Activated CD4-positive, alpha-beta T cell treated with anti-CD3 and anti-CD28 coated beads for 36 hours (primary cell): ENCODE measurements at places on chromosomes 11 and 22. TPM values are rescaled to one million over a fixed set of nuclear protein-coding genes. Genes with fewer than 3 reads are reported as not detected.

The MAPK8IP1 gene
- 0.37 TPM for total RNA-seq

The UPK3A gene
- total RNA-seq: not detected

The ELMOD1 gene
- total RNA-seq: not detected

The CD6 gene
- total RNA-seq: 286 TPM

The C11orf16 gene
- total RNA-seq: not detected

The TMPRSS5 gene
- total RNA-seq: 0.32 TPM

The CCND1 gene
- total RNA-seq: 0.77 TPM

The NAT10 gene
- total RNA-seq: 142 TPM

The NPAS4 gene
- total RNA-seq: 0.07 TPM

- no peak for DNase-seq
These were observed 1.5 kb upstream of the UBASH3B start for GRCh38 chr11:122653916-122654585.

DNA sequence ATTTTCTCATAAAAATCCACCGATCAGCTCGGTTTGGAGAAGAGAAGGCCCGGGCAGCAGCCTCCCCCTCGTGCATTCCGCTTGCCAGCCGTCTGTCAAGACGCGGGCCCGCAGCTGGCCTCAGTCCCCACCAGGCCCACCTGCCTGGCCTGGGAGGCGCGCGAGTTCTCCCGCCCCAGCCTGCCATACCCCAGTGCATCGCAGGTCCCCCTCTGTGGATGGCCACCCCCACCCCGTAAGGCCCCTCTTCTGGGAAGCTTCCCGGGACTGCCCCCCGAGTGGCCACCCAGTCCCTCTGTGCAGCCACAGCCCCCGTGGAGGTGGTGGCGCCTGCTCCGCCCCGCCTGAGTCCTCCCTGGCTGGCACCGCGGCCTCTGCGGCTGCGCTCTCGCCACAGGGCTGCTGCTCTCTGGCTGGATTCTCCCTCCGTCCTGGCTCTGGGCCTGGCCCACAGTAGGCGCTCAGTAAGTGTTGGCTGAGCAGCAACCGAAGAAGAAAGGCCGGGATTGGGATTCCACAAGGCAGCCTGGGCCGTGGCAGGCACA, 74.0 kb upstream of the TCF20 start:
- no peak for DNase-seq

DNA sequence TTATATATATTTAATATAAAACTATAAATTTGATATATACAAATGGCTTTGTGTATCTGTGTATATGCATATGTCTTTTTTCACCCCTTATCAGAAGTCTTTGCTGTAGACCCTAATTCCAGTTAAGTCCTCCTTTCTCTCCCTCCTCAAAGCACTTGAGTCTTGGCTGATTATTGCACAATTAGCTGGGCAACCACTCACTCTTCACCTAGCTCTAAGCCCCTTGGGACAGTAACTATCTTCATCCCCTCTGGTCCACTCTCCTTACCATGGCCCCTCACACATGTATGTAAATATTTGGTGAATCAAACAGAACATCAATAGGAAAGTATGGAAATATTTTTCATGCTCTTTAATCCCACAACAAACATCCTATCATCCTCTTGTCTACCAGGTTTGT, 909 bp upstream of the OR5B21 start:
- DNase-seq: no peak

GRCh38 chr22:19868773-19869471, 14.2 kb upstream of the GNB1L start:
- no peak for DNase-seq

DNA sequence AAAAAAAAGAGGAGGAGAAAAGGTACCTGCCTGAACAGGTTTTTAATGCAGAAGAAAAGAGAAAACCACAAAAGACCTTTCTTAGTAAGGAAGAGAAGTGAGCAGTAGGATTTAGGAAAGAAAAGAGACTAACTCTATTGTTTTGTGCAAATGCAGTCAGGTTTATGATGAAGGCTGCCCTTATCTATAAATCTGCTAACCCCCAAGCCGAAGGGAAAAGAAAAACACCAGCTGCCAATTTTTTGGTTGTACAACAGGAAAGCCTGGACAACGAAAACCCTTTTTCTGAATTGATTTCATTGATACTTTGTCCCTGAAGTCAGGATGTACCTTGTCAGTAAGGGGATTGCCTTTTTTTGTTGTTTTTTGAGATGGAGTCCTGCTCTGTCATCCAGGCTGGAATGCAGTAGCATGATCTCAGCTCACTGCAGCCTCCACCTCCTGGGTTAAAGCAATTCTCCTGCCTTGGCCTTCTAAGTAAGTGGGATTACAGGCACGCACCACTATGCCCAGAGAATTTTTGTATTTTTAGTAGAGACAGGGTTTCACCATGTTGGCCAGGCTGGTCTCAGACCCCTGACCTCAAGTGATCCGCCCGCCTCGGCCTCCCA, 21.2 kb downstream of the POLD4 start:
- no peak for DNase-seq

- no peak for DNase-seq
These were observed 26.4 kb upstream of the KIRREL3 start for GRCh38 chr11:127027000-127027399.

- DNase-seq: no peak
These were observed 13.7 kb downstream of the ARAP1 start for GRCh38 chr11:72738199-72739141.

- DNase-seq: peak; percentile 1
These were observed 80.1 kb downstream of the CDKN1C start for GRCh38 chr11:2805388-2806056.

DNA sequence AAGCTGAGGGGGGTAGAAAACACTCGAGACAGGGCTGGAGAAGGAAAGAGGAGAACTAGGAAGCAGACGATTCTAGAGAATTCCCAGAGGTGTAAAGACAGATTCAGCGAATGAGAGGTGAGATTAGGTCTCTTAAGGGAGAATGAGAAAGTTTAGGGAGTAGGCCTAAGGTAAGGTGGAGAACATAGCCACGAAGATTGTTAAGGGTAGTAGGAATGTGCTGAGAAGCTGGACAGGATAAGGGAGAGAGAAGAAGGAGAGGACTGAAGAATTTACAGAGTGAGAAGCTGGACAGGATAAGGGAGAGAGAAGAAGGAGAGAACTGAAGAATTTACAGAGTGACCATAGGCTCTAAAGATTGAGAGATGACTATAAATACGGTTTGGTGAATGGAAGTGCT, 908 bp downstream of the PPME1 start:
- no peak for DNase-seq

DNA sequence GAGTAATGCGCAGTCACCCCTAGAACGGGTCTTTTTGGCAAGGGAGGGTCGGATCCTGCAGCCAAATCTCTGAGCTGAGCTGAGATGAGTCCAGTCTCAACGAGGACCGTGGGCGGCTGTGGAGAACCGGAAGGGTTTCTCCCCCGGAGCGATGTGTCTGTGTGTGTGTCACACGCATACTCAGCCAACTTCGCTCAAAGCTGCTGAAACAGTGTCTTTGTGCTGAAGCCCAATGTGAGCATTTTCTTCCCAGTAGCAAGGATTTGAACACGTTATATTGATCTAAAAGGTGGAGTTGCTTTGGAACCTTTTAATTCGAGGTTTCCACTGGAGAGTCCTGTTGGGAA, 1.4 kb upstream of the CELSR1 start:
- peak; percentile 58 for DNase-seq

DNA sequence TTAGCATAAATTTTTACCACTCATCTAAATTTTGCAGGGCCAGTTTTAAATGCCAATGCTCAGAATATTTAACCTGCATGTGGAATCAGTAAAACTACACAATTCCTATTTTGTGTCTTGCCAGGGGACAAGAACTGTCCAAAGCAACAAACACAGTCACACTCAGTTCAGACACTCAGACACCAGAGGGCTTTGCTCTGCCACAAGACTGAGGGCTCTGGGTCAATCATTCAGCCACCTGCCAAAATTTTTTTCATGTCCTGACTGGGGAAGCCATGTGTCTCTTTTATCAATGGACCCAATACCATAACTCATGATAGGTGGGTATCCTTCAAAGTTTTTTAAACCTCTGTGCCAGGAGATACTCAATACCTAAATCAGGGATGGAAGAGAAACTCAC, 304.0 kb upstream of the ANO3 start:
- no peak for DNase-seq

DNA sequence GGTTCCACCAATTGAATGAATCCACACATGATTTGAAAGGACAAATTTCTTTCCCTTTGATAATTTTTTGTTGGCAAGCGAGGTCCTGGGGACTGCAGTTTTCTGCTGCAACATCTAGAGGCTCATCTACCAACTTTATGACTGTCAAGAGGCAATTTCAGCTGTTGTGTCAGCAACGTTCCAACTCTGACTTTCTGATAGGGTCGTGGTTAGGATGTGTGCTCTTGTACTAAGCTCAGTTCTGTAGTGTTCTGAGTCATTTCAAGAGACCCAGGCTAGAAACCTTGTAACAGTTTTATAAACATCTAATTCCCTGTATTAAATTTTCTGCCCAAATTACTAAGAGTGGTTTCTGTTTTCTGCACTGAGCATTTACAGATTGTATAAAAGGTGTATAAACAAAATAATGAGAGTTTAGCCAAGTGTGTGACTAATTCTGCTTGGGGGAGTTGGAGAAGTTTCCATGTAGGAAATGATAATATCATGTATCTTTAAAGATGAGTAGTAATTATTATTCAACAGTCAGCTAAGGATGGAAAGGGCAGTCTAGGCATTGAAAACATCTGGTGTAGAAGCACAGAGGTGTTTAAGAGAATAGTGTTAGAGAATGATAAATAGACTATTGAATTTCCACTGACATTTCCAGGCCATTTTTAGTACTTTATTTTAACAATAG, 72.2 kb downstream of the RBMXL2 start:
- DNase-seq: peak; percentile 23

DNA sequence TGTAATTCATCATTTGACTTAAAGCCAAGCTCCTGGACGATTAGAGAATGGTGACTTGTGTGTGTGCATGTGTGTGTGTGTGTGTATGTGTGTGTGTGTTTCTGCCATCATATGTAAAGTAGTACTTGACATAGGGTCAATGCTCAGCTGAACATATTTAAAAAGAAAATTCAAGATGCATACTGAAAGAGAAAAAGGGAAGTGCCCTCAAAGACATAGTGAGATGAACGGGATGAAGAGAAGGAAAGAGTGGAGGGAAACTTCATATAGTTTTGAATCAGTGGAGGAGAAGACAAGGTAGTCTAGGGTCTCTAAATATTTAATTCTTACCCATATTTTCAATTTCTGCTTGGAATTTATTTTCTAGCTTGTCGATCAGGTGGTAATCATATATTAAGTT, 4.0 kb downstream of the TCN1 start:
- no peak for DNase-seq

- DNase-seq: peak; percentile 81
These were observed 7.2 kb downstream of the AHNAK start for GRCh38 chr11:62539238-62539925.

DNA sequence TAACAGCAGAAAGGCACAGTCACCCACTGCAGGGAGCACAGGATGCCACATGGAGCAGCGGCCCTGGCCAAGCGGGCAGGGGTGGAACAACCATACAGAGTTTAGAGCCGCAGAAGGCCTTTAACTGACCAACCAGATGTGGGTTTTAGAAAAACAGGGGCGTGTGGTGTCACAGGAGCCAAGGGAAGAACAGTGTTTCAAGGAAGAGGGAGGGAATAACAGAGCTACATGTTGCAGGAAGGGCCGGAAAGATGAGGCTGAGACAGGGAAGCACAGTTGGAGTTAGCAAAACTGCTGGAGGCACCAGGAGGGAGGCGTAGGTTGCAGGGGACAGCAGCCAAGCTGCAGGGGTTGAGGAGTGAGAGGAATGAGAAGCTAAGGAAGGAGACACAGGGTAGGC, 7.8 kb upstream of the NAA40 start:
- no peak for DNase-seq

GRCh38 chr11:16792426-16792825, 54.0 kb downstream of the C11orf58 start:
- DNase-seq: no peak

- no peak for DNase-seq
These were observed 19.1 kb upstream of the XBP1 start for GRCh38 chr22:28819253-28820096.

- DNase-seq: no peak
These were observed 658 bp downstream of the C11orf71 start for GRCh38 chr11:114399490-114400215.

DNA sequence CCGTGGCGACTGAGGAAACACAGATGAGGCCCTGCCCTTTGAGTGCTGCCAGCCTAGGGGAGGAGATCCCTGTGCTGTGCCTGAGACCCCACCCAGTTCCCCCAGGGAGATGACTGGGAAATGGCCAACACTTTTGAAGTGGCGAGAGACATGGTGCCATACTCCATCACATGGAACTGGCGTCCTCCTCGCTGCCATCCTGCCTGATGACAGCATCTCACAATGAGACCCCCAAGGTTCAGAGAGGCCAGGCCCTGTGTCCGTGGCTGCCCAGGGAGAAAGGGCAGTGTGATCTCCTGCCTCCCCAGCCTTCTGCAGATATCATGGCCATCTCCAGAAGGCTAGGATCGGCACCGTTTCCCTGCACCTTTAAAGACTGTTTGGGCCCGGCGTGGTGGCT, 31.1 kb downstream of the FAM83F start:
- no peak for DNase-seq

DNA sequence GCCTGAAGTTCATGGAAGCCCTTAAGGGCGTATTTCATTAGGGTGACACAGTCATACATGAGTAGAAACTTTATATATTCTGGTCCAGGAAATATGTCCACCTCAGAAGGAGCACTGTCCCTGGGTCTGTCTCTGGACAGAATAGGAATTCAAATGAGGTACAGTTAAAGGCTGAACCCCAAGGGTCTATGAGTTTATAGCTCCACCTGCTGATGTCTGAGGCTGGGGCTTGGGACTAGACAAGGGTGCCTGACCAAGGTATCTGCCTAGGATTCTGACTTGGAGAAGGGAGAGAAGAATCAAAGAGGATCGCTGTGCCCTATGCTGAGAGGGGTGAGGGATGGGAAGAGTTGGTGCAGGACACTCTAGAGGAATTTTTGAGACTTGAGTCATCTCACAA, 14.9 kb downstream of the HEPHL1 start:
- DNase-seq: no peak

- no peak for DNase-seq
These were observed 37.6 kb downstream of the RAB30 start for GRCh38 chr11:83033972-83034672.

DNA sequence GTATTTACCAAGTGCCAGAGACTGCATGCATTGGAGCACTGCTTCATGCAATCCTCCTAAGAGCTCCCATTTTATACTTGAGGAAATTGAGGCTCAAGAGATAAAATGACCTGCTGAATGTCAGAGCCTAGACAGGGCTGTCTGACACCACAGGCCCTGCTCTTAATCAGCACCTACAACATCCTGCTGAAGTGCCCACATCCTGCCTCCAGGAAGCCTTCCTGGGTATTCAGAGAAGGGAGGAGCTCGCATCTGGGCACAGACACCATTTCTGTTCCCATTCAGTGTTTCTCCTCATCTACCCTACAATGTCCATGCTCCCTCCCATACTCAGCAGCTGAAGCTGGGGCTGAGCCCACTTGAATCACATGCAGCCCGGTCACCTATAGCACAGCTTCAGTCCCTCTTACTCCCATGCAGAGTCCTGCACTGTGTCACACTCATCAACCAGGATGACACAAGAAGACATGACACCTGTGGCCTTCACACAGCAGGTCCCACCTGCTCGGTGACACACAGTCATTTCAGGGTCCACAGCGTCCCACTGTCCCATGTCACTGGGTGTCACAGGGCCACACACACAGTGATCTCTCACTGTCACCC, 53.1 kb downstream of the PDE2A start:
- DNase-seq: peak; percentile 18
